ENCODE measurements at places on chromosomes 3 and 15.

DNA sequence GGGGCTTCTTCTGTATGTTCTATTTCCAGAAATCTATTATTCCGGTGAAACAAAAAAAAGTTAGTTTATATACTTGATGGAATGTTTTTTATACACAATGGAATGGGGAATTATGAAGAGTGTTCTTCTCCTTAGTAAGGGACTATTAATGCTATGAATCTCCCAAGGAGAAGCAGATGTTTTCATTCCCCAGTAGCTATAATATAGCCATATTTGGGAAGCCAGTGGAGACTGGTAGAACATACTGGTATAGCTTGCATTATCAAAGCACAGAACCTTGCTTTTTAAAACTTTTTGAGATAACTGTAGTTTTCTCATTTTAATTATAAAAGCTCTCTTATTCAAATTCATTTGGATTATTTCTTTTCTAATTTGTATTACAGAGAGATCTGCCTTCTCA is 38.3 kb downstream of the ADGRG7 start:
- no peak for DNase-seq

GRCh38 chr3:134357261-134357913 is 16.9 kb downstream of the AMOTL2 start:
- no peak for DNase-seq

DNA sequence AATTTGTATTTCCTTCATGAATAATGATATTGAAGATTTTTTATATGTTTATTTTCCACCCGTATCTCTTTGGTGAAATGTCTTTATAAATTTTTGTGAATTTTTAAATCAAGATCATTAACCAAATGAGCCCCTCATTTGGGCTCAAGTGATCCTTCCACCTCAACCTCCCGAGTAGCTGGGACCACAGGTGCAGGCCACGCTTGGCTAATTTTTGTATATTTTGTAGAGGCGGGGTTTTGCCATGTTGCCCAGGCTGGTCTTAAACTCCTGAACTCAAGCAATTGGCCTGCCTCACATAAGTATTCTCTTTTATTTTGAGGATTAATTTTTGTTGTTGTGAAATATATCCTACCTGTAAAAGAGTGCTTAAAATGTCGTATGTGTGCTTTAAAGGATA is 4.9 kb downstream of the BBS4 start:
- no peak for DNase-seq

GRCh38 chr15:91535856-91536500 is 317.5 kb upstream of the SLCO3A1 start:
- DNase-seq = no peak

DNA sequence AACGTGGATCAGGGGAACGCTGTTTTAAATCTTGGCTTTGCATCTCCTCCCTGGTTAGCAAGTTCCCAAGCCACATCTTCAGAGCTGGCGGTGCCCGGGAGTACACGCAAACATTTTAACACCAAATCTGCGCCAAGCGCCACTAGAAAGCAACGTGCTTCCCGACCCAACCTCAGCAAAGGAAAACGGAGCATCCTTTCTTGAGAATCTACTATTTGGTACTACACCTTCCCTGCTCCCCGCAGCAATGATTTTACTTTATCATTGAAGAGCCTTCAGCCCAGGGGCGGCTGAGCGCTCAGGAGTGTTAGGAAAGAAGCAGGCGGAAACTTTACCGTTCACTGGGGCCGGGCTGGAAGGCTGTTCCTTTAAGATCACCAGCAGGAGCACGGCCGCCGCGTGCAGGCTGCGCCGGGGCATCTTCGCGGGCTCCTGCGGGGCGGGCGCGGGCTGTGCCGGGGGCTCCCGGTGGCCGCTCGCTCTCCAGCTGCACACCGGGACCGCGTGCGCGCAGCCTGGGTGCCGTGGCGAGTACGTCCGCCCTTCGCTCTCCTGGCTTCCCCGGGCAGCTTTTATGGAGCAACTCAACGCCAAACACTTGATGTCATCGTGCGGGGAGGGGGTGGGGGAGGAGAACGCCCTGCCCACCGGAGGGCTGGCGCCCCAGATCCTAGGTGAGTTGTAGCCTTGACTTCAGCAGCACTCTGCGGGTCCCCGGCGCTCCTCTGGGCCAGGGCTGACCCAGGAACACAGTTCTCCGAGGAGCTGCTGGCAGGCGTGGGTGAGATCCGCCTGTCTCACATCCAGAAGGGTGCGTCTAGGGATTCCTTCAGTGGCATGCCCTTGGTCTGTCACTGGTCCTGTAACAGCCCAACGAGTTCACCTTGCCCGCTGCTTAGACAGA is at the start of gene CA12:
Gene CA12 (minus strand): TSS at position 546 of the 904 bp plus-strand sequence. CDS start 126 bp downstream, at position 420.
- no peak for DNase-seq

DNA sequence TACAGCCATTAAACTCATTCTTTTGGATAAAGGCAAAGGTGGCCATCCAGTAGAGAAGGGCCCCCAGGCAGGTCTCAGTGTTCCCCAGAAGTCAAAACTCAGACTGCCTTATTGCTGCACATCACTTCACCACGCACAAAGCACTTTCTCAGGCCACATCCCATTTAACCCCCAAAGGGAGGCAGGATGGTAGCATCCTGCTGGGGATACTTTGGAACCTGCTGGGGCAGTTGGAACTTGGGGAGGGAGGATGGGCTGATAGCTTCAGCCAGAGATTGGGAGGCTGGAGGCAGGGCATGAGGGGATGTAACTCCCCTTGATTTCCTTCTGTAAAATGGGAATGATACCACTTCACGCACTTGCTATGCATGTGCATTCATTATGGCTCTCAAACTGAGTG is 5.0 kb downstream of the ITPKA start:
- DNase-seq = no peak
